ENCODE measurements at places on chromosomes 1 and 21.
A peak's percentile ranks its signal among the peaks of the same experiment; 100 is the strongest.

DNA sequence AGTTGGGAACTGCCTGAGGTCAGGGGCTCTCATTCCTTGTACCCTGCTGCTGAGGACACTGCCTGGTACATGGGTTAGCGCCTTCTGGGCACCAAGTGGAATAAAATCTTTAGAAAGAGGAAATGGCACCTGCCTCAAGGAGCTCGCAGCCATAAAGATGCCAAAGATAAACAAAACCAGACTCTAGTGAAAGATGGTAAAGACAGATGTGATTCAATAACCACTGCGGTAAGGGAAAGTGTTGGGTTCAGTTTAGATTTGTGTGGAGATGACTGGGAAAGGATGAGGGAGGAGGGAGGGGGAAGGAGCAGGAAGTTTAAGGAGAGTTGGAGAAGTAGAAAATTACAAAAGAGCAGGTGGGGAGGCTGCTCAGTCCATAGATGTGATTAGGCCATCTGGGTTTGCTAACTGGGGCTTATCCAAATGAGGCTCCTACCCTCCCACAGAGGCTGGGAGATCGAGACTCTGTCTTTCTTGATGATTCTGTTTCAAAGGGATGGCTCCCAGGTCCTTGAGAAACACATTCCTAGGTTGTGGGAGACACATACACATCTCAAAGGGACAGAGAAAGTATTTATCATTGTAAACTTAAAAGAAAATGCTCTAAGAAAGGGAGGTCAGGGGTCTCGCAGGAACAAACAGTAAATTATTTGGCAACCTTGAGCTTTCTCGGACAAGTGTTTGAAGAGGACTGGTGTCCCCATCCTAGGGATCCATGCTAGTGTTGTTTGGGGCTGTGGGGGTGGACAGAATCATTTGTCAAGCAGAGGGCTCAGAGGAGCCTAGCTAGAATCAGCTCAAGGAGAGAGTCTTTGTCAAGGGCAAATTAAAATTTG, 65.7 kb upstream of the MORC3 start:
- DNase-seq, result no peak

DNA sequence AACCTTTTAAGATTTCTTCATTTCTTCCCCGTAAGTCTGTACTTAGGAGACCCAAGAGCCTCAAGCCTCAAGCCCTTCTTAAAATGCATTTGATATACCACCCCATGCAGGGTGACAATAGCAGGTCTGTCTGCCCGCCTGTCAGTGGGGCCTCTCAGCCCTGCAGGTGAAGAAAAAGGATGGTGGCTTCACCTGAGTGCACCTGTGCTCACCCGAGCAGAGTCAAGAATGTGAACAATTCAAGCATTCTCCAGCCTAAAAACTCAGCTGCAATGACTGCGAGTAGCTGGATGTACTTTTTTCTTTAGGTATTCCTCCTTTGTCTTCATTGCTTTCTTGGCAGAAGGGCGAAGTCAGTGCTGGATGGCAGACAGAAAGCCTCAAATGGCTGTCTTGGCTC, 203.3 kb downstream of the LMX1A start:
- DNase-seq, result no peak

GRCh38 chr1:29651684-29652665, 415.7 kb downstream of the PTPRU start:
- no peak for DNase-seq

- DNase-seq, result no peak
These were observed 38.0 kb upstream of the ATP1A1 start for GRCh38 chr1:116334868-116335635.

GRCh38 chr1:33460144-33460543, 12.3 kb upstream of the ZSCAN20 start:
- DNase-seq, result no peak

GRCh38 chr21:37534431-37534830, 167.9 kb downstream of the DYRK1A start:
- no peak for DNase-seq

DNA sequence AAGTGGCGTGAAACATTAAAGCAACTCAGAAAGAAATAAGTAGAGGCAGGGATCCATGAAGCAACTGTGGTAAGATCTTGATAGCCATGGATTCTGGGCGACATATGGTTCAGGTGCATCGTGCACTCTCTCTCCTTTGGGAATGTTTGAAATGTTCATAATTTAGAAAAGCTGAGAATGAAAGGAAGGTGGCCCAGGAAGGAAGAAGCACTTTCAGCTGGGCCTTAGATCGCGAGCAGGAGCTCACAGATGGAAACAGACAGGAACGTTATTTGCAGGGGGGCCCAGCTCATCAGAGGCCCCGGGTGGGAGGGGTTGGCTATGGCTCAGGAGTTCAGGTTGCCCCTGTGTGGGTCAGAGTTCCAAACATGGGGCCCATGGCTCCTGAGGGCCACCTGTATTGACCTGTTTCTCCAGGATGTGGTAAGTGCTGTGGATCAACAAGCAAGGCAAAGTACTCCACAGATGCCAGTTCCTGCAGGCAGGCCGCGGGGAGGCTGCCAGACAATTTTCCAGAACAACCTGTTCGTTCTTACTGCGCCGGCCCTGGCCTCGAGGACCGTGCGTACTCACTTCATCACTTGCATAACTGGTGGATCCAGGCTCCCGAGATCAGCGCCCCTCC, 253.2 kb downstream of the TOMM20 start:
- DNase-seq, result no peak

DNA sequence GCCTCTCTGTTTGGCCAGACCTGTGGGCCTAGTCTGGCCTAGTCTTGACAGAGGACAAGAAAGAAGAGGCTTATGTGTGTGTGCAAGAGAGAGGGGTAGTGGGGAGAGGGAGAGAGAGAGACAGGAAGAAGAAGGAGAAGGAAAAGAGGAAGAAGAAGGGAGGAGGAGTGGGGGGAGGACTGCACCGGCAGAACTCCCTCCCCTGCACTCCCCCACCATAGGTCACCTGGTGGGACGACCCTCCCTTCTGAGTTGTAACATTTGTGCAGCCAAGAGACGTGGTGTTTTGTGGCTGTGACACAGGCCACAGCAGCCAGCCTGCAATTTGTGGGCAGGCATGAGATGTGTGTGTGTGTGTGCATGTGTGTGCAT, 4.3 kb downstream of the INAVA start:
- no peak for DNase-seq

DNA sequence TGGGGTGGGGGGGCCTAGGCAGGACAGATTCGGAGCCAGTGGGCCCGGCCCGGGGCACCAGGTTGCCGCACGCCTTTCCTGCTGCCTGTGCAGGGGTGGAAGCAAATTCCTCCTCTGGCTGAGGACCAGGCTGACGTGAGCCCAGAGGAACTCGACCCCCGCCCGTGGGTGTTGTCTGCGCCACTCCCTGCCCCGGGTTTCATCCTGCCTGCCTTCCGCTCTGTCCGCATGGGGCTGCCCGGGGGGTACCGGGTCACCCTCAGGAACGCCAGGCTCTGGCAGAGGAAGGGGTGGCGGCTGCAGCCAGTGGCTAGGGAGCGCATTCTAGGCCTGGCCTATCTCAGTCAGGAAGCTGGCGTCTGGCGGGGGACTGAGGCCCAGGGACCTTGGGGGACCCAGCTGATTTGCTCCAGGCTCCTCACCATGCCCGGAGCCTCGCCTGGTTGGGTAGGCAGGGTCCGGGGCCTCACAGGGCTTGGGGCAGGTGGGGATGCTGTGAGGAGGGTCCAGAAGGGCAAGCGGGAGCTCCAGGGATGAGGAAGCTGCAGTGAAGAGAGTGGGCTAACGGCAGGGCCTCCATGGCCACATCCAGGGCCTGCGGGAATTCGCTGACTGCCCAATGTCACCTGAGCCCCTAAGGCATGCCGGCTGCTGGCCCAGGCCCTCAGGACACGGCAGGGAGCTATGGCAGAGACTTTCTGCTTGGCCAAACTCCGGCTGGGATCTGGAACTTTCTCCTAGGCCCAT, 2.4 kb upstream of the IBA57 start:
- DNase-seq, result no peak

GRCh38 chr1:35947547-35947946, 16.6 kb downstream of the AGO3 start:
- DNase-seq, result no peak

GRCh38 chr1:18819986-18820790, 39.3 kb downstream of the TAS1R2 start:
- no peak for DNase-seq

GRCh38 chr1:154619181-154619948, 11.4 kb upstream of the ADAR start:
- no peak for DNase-seq

- DNase-seq, result no peak
These were observed 35.0 kb downstream of the CTTNBP2NL start for GRCh38 chr1:112431038-112431437.

GRCh38 chr1:233319272-233319671, 8.3 kb upstream of the MAP3K21 start:
- DNase-seq, result no peak

DNA sequence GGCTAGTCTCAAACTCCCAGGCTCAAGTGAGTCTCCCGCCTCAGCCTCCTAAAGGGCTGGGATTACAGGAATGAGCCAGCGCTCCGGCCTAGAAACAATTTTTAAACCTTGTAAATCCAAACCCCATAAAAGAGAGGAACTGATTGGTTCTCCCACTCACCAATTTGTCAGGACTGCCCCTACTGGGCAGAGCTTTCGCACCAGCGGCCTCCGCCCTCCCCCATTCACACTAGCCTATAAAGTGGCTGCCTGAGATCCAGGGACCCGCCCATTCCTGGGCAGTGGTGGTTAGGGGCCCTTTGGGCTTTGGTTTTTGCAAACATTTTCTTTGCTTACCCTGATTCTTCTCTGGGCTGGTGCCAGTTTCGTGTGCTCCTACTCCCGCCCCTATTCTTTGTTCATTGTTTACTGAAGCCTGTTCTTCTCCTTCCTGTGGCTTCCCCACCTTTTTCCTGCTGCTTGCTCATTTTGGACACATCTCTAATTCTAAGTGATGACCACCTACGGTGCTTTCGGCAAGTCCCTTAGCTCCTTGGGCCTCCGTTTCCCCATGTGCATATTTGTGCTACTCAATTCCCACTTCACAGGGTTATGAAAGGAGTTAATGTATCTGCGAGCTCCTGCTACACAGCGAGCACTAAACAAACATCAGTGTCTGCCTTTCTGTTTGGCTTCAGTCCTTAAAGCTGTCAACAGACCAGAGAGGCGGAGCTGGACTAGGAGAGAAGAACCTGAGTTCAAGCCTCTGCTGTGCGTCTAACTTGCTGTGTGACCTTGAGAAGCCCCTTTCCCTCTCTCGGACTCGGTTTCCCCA, 39.8 kb upstream of the CLIC4 start:
- DNase-seq, result peak; percentile 54

DNA sequence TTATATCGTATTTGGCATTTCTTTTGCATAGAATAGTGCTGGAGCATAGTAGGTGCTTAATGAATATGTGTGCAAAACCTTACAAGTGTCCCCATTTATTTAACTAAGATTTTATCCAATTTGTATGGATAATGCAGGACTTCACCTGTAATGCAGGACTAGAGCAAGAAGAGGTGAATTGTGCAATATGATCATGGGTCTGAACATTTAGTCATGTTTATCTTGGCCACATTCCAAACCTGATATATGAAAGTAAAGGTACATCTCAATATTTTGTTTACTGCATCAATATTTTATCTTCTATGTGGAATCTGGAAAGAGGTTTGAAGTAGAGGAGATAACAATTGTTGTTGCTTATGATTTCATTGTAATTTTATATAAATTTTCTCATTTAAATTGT, 1626.7 kb upstream of the B3GALT2 start:
- DNase-seq, result no peak

- DNase-seq, result no peak
These were observed 158.5 kb downstream of the DNM3 start for GRCh38 chr1:171999756-172000155.

DNA sequence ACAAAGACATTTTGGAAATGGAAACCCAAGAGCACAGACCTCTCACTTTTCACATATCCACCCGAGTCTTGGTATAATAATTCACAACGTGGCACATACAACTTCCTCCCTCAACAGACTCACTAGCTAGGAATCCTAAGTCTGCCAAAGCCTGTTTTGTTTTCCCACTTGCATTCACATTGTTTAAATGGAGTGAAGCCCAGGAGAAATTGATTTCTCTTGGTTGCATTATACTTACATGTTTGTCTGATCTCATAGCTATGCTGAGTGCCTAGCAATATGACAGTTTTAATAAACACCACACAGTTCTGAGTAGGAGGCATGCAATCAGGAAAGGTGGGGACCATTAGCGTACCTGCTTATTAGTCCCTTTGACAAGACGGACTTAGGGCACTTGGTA, 348.6 kb upstream of the ADGRL4 start:
- DNase-seq, result no peak

DNA sequence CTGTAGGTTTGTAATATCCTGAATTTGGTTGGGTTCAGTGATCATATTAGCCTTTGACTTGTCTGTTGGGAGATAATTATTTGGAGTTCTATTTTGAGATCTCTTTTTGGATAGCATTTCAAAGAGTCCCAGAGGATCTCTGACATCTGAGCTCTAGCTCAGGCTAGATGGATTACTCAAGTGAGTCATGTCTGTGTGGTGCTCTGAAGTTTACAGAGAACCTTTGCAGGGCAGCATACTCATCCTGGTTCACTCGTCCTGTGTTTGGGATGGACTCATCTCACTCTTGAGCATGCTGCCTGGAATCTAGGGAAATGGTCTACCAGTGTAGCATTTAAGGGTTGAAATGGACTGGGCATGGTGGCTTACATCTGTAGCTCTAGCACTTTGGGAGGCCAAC, 29.4 kb upstream of the BMP8A start:
- no peak for DNase-seq

DNA sequence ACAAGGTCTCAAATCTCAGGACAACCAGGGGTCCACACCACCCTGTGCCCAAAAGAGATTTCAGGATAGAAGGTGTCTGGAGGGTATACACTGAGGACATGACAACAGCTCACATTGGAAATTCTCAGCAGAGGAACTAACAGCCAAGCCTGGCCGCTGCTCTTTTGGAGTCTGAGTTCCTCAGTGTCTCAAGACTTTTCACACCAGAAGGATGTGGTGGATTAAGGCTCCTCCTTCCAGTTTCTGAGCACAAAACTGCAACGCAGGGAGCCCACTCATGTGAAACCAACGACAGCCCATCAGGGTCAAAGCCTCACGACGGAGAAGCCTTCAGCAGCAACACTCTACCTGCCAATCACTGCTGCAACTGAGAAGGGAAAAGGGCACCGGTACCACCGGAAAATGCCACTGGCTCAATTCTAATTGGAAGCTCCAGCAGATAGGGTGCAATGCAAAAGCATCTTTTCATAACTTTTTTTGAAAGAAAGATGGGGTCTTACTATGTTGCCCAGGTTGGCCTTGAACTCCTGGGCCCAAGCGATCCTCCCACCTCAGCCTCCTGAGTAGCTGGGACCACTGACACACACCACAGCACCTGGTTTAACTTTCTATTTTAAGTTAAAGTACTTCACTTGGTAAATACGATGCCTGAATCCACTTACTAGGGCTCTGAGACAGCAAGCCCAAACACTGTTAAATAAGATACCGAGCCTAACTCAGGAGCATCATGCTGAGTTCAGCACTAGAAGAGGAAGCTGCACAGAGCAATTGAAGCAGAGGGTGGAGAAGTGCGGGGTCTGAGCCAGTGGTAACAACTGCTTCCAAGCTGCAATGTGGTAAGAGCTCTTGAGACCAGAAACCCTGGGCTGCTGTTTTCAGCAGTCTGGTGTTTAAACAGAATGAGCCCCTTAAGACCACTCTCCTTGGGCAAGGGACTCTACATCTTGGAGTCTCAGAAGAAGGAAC, 7.8 kb downstream of the CAPZB start:
- DNase-seq, result no peak
